ENCODE measurements at places on chromosomes 2 and 18.

DNA sequence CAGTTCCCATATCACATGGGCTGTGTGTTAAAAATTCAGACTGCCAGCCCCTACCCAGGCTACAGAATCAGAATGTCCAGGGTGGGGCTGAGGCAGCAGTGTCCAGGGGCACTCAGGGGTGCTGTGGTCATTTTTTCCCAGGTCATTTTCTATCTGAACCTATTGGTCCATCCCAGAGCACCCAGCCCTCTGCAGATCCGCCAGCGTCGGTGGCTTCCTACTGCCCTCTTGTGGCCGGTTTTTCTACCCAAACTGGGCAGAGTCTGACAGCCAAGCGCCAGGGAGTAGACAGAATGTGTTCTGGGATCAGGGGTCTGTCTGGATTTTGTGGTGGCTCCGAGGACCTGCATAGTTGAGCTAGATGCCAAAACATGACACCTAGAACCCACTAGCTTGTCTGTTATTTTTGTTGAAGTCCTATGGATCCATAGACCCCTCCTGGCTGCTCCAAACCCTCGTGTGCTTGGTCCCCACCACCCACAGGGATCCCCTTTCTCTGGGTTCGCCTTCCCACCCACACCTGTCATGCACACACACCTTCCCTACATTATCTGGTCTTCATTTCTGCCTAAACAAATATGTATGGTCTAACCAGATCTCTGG, 34.1 kb upstream of the RMDN2 start:
- DNase-seq = peak; percentile 35

- no peak for DNase-seq
Measured at GRCh38 chr18:4842287-4842686, 354.8 kb downstream of the AKAIN1 start.

GRCh38 chr2:59044736-59045135, 803.6 kb upstream of the FANCL start:
- DNase-seq = no peak

DNA sequence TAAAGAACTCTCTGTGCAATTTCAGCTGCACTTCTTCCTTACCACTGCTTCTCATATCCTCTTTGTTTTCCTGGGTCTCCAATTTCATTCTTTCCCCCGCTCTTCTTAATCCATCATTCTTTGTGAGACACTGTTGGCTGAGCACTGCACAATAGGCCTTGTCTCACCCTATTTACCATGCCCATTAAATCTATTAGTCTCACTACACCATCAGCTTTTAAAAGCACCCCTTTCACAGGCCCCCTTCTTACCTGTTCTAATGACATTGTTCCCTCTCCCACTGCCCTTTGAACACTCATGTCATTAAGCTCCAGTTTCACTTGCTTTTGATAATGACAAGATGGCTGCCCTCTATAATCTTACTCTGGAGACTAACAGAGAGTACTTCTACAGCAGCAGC, 404.1 kb upstream of the ACVR2A start:
- DNase-seq = no peak

DNA sequence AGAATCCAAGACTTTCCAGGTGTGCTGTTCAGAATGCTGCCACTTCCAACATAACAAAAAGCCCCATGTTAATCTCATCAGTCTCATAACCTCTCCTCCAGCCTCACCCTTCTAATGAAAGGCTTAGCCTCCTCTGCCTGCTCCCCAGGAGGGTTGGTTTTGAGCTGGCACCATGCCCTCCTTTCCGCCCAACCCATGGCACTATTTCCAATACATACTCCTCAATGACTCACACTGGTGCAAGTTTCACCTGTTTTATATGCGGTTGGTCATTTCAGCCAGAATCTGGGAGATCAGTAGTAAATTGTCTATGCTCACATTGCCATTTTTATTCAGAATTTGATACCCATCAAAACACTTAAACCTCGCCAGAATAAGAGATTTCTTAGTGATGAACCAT, 157.6 kb upstream of the NRP2 start:
- DNase-seq = no peak

DNA sequence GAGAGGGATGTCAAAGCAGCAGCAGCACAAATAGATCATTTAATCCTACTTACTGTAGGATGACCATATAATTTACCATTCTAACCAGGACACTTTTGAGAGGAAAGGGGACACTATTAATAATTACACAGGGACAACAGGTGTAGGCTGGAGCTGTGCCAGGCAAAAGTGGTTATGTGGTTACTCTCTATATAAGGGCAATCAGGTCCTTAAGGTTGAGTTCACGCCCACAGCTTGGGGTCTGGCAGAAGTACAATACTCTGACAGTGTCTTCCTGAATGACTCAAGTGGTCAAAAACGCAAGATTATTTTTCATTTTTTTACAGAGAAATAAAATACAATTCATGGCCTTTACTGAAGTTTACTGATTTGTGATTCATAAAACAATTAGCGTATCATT, 2.8 kb downstream of the PREPL start:
- DNase-seq = no peak

DNA sequence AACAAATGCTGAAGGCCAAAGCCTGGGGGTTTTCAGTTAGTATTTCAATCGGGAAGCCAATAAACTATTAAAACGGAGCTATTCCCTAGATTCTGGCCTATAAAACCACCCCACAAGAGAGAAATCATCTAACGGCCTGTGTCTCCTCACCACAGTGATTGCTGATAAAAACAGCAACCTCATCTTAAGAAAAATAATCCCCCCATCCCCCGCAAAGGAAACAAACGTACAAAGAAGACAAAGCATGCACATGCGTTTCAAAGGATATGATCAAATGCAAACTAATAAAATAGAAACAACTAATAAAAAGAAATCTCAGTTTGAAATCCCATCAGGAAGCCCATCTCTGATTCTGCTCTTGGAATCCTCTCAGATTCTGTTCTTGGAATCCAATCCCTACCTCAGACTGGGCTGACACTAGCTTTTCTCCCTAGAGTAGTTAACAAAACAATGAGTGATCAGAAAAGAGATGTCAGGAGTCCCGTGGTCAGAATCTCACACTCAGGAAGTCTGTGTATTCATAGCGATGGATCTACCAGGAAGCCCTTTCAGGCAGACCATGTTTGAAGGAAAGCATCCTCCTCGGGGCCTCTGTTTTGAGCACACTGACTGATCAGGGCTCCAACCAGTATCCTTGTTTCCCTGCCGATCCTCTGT, 150.7 kb downstream of the THADA start:
- DNase-seq = no peak

DNA sequence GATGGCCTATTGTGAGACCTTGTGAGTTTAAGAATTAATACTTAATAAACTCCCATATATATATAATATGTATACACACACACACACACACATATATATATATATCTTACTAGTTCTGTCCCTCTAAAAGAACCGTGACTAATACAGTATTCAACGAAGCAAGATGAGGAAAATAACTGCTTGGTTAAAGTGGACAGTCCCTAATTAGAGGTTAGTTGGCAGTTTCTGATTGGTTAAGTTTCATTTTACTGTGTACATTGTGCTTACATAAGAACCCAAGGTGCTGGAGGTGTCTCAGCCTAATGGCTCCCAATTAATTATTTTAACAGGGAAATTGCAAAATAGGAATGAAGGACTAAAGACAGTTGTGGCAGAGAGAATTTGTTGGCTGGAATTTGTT, 132.1 kb downstream of the STRN start:
- DNase-seq = no peak

DNA sequence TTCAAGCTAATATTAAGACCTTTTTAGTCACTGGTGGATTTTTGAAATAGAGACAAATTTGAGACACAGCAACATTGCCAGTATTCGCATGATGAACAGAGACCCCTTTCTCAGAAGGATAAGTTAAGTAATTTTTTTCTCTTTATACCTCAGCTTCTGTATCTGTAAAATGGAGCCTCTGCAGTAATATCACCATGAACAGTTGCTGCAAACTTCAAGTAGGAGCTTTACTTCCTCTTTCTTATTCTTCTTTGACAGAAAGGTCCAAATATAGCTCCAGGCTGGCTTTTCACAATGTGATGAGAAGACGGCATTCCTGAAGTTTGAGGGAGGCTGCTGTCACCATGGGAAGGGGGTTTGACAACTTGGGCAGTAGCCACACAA, 158.7 kb downstream of the TDRD15 start:
- no peak for DNase-seq

DNA sequence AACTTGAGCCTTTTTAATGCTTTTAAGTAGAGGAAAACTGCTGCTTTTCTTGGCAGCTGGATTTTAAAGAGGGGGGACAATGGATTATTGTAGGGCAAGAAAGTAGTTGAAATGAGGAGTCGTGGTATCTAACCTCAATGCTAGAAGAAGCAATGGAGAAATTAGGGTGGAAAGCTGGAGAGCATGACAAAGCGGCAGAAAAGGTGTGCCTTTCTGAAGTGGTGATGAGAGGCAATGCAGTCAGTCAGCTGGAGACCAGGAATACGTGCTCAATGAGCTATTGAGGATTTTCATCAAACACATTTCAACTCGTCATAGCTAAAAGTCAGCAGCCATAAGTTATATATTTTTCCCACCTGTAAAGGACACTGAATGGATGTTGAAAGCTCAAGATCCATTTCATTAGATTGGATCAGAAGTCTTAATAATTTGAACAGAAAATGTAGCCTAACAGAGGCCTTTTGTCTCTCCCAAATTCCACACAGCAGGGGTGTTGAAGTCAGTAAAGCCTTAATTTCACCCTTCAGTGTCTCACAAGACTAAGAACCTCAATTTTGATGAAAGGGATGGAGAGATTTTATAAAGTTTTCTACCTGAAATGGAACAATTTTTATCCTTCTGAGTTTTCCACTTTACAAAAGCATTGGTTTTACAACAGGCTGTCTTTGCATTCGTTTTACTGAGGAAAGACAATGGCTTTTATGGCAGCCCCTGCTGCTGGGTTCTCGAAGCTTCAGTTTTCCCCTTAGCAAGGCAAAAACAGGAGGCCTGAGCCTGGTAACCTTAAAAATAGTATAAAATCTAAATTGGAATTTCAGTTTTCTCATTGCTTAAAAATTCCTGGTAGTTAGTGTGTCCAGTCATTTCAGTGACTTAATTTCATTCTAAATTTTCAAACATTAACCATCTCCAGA, 131.1 kb downstream of the CCDC102B start:
- DNase-seq = no peak

GRCh38 chr2:100320547-100321178, 1.6 kb downstream of the LONRF2 start:
- DNase-seq = no peak

DNA sequence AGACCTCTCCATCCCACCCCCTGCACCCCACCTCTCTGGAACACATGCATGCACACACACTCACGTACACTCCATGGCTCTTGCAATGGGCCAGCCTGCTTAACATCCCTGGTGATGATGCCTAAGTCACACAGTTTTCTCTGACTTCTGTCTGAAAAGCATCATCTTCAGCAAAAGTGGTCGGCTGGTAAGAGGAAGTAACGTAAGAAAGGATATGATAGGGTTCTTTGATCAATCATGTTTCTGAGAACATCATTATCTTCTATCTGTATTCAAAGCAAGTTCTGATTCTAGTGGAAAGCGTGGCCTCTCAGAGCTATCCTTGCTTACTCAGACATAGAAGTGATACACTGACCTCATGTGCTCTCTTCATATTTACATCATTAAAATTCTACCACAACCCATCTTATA, 11.4 kb upstream of the NDUFV2 start:
- no peak for DNase-seq

GRCh38 chr2:19347619-19348562, 10.5 kb downstream of the OSR1 start:
- DNase-seq = peak; percentile 88

- DNase-seq = no peak
Measured at GRCh38 chr2:139684286-139684860, 904.2 kb upstream of the NXPH2 start.

DNA sequence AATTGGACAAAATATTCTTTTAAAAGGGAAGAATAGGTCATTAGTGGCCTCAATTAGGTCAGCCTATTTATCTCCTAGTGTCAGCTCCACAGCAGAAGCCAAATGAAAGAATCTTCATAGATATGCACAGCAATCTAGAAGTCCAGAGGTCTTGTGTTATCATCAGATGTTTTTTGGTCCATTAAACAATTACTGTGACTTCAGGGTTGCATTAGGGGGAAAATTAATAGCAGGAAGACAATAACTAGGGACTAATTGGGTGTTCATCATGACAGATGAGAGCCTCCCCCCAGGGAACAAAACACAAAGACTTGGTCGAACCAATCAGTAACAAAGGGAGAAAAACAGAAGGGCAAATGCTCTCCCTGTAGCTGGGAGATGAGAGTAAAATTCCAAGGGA, 264.7 kb downstream of the PTH2R start:
- DNase-seq = no peak

- DNase-seq = no peak
Measured at GRCh38 chr2:136106505-136106904, 11.4 kb downstream of the CXCR4 start.

- DNase-seq = no peak
Measured at GRCh38 chr2:199085261-199085660, 372.5 kb downstream of the SATB2 start.

DNA sequence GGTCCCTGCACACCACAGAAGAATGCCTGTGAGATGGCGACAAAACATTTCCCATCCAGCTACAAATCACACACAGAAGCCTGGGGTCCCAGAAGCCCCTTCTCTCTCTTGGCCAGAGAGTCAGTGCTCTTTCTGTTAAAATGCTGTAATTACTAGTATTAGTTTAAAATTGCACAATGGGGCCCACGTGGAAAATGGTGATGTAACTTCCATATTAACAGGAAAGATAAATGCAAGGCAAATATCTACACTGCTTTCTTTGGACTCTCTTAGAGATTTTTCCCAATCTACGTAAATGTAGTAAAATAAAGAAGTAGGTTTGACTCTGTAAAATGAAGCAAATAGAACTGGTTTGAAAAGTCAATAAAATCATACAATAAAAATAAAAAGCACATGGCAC, 113.9 kb upstream of the TFCP2L1 start:
- no peak for DNase-seq

DNA sequence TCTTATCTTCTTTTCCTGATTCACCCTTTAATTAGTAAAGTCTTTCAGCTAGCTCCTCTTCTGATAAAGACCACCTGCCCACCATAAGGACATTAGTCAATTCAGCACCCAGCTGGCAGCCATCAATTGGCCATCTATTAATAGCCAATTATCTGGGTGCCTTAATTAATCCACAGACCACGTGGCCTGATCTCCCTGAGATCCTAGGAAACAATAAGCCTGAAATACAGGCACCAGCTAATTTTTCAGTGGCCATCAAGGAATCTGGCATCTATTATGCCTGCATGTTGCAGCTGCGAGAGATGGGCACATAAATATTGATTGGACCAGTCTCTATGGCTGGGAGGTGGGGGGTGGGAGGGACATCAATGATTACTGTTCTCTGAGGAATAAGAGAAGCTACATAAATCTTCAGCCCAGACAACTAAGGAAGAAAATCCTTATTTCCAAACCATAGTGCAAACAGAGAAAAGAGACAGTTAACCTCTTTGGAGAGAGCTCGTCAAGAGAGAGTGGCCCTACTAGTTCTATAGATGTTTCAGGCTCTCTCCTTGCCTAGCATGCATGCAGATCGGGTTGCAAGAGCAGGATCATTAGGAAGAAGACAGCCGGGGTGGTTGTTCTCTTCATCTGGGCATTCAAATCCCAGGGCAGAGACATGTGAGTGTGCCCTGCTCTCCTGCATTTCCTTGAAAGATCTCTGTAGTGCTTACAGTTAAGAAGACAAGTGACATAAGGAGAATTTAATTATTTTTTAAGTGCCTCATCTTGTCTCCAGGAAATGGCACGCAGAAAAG, 8.7 kb downstream of the GALNT14 start:
- DNase-seq = no peak

GRCh38 chr2:86608832-86609410, 14.7 kb downstream of the RNF103 start:
- no peak for DNase-seq

- no peak for DNase-seq
Measured at GRCh38 chr2:33672389-33672788, 73.3 kb upstream of the FAM98A start.

GRCh38 chr2:215695861-215696260, 260.0 kb upstream of the FN1 start:
- no peak for DNase-seq
